ENCODE measurements at places on chromosomes 13 and 19.

DNA sequence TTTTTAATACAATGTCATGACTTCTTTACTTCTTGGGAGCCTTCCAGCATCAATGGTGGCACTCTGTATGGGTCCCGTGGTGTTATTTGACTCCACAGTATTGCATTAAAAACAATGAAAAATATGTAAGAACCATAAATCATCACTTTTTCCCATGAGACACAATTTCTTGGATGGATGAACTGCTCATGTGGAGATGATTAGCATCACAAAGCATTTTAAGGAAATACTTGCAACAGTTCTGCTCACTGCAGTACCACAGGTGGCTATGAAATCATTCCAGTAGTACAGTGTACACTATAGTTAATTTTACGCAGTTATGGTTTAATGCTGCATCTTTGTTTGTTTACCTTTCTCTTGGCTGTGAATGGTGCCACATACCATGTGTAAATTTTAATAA is 37.2 kb upstream of the C1QTNF9B start:
- no peak for DNase-seq

DNA sequence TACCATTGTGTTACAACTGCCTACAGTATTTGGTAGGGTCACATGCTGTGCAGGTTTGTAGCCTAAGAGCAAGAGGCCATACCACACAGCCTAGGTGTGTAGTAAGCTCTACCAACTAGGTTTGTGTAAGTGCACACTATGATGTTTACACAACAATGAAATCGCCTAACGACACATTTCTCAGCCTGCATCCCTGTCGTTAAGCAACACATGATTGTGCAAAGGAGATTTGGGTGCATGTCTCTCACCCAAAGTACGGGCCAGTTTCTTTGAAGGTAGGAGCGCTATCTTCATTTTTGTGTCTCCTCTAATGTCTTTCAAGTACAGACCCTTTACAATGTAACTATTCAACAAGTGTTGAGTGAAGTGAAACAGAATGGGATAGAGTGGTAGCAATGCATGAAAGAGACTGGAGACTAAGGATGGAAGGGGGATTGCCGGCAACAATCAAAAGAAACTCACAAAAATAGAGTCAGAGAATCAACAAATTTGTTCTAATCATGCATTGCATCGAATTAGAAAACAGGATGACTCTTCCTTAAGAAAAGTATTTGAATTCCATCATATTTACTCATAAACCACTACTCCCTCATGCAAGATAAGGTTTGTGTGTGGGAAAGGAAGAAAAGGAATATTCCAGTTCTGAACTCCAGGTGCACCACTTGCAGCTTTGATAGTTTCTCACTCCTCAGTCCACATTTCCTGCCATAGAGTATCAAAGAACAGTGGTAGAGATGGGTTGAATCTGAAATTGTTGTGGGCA is 60.2 kb upstream of the TNFRSF19 start:
- DNase-seq = no peak

DNA sequence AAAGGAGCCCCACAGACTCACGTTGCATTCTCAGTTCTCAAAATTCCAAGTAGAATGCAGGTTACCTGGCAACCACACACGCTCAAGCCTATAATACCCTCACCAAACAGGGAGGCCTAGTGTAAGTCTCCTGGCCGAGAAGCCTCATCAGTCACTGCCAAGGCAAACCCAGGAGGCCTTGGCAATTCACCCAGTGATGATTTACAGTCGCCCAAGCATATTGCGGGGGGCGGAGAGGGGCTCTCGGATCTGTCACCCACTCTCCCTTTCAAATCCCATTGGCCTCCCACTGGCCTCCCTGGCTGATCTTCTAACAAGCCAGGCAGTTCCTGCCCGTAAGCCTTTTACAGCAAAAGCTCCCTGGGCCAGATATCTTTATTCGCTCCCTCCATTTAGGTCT is 1.1 kb downstream of the AKAP8L start:
- no peak for DNase-seq

- no peak for DNase-seq
These were observed 289.2 kb upstream of the PCDH9 start for GRCh38 chr13:67519356-67519755.

DNA sequence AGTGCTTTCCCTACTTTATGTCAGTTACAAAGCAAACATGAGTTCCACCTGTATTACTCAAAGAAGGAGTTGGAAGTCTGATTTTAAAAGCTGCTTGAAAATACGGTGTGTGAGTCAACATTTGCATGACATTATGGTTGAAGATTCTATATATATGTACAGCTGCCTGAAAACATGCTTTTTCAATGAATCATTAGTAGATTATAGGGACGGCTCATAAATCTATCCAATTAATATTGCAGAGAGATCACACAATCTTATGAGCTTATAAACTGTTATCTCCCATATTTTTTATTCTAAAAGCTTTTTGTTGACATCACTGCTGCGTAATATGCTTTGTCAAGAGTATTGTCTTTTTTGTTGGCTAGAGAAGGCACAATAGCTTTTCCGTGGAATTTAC is 873.8 kb downstream of the SLITRK6 start:
- no peak for DNase-seq

- DNase-seq = no peak
These were observed 78.6 kb downstream of the CDADC1 start for GRCh38 chr13:49326222-49326917.

DNA sequence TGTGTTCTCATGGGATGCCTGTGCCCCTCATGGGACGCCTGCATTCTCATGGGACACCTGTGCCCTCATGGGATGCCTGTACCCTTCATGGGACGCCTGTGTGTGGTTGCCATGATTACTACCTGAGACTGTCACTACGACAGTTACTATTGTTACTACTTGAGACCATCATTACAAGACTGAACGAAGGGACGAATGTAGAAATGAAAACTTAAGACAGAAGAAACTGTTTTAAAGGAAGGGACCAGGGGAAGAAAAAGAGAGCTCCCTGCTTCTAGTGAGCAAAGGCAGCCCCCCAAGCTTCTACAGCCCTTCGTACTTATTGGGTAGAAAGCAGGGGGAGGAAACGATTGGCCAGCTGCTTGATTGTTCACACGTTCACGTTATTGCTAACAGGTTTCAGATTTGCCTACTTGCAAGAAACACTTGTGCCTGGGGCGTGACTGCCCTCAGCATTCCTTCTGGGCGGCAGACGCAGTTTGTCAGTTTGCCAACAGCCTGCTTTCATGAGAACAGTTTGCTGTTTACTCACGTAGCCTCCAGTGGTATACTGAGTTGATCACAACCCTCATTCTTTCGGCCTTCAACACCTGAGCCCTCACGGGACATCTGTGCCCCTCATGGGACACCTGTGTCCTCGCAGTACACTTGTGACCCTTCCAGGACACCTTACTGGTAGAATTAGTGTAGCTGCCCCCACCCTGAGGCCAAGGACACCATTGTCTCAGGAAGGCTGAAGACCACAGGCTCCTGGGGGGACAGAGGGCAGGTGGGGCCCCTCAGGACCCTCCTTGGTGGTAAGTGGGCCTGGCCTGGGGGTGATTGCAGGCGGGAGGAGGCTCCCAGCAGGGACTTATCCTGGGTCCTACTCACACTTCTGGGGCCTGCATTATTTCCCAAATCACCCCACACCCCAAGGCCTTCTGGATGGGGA is 2.5 kb upstream of the S1PR4 start:
- DNase-seq = no peak

GRCh38 chr19:55146078-55146704 is 2.8 kb downstream of the TNNT1 start:
- DNase-seq = peak; percentile 35

DNA sequence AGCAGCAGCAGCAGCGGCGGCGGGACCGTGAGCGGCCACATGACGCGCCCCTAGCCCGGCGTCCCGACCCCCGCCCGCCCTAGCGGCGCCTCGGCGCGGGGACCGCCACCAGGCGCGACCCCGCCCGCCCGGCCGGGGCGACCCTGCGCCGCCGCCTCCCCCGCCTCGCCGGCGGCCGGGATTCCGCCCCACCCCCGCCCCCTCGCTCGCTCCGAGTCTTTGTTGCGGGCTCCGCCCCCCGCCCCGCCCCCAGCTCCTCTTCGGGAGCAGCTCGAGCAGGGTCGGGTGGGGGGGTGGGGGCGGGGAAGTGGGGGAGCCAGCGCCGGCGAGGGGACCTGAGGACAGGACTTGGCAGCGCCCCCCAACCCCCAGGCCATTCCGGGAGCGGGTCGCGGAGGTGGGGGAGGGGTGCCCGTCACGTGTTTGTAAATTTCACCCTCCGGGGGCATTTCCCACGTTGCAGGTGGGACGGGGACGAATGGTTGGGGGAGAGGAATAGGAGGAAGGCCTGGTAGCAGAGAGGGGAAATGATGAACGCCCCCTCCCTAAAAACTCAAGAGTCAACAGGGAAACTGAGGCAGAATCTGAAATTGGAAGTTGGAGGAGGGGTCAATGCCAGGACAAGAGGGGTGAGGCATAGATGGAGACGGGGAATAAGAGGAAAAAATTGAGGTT is at the start of gene OLFM2:
OLFM2 (minus strand) TSS at position 190 of the 675 bp plus-strand sequence; CDS start at position 41, 149 bp downstream.
- DNase-seq = no peak

- DNase-seq = no peak
These were observed 5.0 kb downstream of the PTOV1 start for GRCh38 chr19:49855676-49856573.

- DNase-seq = no peak
These were observed 897 bp downstream of the C19orf33 start for GRCh38 chr19:38304866-38305429.

DNA sequence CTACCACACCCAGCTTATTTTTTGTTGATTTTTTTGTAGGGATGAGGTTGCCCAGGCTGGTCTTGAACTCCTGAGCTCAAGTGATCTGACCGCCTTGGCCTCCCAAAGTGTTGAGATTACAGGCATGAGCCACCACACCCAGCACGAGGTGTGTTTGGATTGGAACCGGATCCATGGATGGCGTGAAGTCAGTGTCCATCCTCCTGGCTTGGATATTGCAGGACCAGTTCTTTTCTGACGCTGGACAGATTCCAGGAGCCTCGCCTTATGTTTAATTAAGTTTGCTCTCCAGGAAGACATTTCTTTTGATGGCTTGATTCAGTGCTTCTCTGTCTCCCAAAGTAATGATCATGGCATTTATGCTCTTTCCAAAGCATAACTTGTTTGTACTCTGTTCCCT is 14.4 kb upstream of the RFXAP start:
- DNase-seq = no peak

DNA sequence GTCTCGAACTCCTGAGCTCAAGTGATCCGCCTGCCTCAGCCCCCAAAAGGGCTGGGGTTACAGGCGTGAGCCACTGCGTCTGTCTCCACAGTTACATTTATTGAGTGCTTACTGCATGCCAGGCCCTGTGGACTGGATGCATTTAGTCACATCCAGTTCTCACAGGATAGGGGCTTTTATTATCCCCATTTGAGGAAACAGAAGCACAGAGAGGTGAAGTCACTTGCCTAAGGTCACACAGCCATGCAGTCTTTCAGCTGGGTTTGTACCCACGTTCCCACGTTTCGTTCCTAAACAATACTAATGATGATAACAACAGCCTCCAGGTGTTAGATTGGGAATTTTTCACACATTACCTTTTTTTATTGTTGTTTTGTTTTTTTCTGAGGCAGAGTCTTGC is 9.1 kb upstream of the EBI3 start:
- DNase-seq = no peak

DNA sequence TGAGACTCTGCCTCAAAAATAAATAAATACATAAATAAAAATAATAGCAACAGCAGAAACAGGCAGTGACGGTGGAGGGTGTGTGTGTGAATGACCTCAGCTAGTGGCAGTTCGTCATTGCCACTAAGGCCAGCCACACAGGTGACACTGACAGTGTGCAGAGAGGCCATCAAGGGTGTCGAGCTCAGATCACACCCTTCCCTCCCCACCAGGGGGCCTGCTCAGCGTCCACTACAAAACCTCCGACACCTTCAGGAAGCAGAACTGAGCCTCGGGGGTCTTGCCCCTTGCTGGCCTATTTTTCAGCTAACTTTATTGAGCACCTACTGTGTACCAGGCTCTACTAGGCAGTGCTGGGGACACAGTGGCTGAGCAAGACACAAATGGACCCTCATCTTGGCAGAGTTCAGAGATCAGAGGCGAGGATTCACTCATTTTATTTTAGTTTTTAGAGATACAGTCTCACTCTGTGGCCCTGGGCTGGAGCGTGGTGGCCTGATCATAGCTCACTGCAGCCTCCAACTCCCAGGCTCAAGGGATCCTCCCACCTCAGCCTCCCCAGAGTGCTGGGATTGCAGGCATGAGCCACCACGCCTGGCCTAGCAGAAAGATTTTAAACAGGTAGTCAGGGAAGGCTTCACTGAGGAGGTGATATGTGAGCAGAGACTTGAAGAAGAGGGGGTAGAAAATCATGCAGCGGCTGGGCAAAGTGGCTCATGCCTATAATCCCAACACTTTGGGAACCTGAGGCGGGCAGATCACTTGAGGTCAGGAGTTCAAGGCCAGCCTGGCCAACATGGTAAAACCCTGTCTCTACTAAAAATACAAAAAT is 30.3 kb upstream of the SEMA6B start:
- DNase-seq = peak; percentile 63

- no peak for DNase-seq
These were observed 9.4 kb upstream of the FAM124A start for GRCh38 chr13:51212758-51213157.

DNA sequence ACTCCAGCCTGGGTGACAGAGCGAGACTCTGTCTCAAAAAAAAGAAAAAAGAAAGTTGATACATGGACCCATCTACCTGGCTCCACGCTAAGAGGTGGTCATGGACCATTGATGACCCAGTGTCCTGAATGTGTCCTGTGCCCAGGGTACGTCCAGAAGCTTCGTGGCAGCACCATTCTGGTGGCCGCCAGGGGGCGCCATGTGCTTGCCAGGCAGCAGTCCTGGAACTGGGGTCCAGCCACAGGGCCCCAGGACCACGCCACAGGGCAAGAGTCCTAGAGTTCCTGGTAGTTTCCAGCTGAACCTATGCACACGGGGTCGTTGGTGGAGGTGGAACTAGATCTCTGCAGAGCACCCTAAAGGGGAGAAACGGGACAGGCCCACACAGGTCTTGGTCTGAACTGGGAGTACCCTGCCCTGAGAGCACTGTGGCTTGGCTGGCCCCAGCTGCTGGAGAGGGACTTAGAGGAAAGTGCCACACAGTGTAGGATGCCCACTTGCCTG is 19.9 kb upstream of the FBXO27 start:
- DNase-seq = peak; percentile 41

DNA sequence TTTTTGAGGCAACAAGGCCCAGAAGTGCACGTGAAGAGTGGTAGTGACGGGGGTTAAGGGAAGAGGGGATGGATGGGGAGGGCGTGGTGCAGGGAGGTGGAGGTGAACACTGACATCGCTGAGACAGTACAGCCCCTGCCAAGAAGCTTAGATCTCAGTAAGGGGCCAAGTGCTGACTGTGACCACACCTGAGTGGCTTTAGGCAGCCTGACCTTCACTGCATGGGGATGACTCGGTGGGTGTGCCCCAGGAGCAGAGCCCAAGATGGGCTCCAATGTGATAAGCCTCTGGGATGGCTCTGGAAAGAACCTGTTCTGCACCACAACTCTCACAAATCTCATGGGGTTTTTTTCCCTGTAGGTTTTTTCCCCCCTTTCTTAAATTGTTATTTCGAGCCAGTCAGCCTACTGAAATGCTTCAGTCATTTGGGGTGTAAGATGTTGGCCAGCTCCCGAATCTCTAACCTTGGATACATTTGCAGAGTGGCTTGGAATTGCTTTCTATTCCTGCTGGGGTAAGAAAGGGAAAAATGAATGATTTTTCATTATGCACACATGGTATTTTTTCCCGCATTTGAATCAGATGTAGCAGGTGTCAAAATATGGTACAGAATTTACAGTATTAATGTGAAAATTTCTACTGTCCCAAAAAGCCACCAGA is 165.0 kb downstream of the TM9SF2 start:
- no peak for DNase-seq

- DNase-seq = no peak
These were observed 361.8 kb downstream of the ZNF536 start for GRCh38 chr19:30733826-30734550.

- DNase-seq = no peak
These were observed 297.4 kb upstream of the SGCG start for GRCh38 chr13:22883262-22883840.

GRCh38 chr19:43784981-43785808 is 4.4 kb upstream of the KCNN4 start:
- peak; percentile 75 for DNase-seq
